SJSA1 (cell line): ENCODE measurements at places on chromosomes 3 and 15. TPM values are rescaled to one million over a fixed set of nuclear protein-coding genes. Genes with fewer than 3 reads are reported as not detected.

COL8A1 gene
- total RNA-seq, result 42.2 and 54.8 TPM in 2 replicates

DNA sequence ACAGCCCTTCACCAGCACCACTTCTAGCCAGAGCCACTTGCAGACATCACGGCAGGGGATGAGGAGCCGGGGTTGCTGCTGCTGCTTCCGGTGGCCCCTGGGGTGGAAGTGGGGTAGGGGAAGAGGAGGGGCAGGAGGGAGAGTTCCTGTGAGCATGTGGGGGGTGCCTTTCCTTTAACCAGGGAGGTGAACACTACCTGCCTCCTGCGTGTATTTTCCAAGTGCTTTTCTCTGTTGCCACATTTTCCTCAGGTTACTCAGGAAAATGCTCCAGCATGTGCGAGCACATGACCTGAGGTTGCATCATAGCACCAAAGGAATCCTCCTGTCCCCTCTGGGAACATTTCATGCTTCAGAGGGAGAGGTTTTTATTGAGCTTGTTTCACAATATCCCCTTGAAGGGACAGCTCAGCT, 12.2 kb upstream of the SACM1L start:
- DNase-seq, result no peak

DNA sequence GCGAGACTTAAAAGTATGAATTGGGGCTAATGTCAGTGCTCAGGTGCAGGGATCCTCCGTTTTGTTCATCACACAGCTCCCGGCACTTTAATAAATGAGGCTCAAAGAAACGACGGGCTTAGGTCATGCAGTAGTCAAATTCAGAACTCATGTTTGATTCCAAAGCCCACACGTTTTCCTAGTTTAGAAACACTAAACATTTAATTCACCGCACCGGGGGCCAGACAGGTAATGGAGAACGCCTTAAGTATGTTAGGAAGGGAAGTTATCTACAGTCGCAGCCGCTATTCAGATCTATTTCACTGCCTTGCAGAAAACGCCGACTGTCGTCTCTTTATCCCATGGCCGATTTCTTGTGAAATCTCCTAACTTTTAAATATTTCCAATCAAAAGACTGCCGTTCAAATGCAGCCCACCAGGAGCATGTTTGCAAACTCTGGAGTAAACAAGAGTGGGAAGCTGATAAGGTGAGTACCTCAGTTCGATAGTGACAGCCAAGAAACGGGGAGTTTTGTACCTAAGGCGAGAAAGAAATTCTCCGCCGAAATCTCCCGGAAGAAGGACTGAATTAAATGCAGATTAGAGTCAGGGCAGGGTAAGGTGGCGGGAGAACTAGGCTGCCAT, 569 bp downstream of the HIGD2B start:
- no peak for DNase-seq

GRCh38 chr15:26864664-26865191, 2.1 kb upstream of the GABRA5 start:
- no peak for DNase-seq

GRCh38 chr3:58036293-58037032, 28.2 kb downstream of the FLNB start:
- no peak for DNase-seq

TTC23 gene
- total RNA-seq, result 11.9 and 31.9 TPM in 2 replicates

LRRC31 gene
- not detected in 2 replicates for total RNA-seq

CLDN11 gene
- 0.66 and 1.7 TPM in 2 replicates for total RNA-seq

SLC9C1 gene
- not detected in 2 replicates for total RNA-seq

- no peak for DNase-seq
Observed at GRCh38 chr3:134860141-134860540, 65.1 kb downstream of the EPHB1 start.

GRCh38 chr3:58867621-58868020, 182.2 kb downstream of the CFAP20DC start:
- DNase-seq, result no peak

FBXO40 gene
- not detected in 2 replicates for total RNA-seq

- no peak for DNase-seq
Observed at GRCh38 chr3:13536432-13536831, 12.5 kb upstream of the FBLN2 start.

DNA sequence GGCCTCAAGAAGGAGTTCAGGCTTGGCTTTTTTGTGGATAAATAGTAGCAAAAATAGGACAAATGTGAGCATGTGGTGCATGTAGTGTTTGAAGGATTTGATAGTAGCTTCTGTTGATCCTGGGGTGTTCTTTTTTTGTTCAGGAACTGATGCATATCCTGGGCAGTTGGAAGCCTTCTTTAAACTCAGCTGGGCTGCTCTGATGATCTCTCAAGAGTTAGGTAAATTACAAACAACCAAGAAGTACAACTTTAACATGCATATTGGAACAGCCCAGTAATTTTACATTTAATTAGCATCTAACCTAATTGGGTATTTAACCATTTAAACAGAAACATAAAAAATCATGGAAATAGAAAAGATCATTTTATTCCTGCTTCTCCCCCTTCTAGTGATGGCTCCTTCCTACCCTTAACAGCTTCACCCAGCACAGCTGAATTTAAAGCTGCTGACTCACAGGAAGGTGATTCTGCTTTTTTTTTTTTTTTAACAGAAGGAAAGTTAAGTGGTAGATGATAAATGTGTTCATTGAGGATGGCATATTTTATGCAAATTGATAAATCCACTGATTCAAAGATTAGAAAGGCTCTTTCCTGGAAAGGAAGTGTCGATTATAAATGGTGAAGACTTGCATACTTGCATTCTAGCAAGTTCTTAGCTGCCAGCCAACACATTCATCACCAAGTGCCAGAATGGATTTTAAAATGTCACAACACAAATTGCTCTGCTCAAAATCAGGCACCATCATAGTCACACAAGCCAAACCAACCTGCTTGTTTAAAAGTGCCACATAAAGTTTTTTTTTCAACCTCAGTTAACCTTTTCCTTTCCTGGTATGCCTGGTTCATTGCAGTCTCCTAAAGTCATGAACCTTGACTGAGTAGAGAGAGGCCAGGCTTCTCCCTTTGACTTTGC, 20.0 kb downstream of the SLC35G2 start:
- no peak for DNase-seq

DNA sequence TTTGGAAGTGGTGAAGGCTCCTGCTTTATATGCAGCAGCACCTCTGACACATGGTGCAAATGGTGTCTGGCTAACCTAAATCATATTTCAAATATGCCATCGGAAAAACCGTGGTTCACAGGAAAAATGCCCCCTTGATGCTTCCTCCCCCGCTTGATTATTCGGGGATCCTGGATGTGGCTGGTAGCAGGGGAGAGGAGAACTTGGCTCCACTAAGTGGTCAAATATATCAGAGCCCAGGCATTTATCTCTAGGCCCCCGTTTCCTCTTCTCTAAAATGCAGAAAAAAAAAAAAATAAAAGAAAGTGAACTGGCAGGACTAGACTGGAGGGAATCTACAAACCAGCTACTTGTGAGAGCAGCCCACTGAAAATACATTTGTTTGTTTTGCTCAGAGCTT, 18.2 kb upstream of the ATP2B2 start:
- no peak for DNase-seq

DNA sequence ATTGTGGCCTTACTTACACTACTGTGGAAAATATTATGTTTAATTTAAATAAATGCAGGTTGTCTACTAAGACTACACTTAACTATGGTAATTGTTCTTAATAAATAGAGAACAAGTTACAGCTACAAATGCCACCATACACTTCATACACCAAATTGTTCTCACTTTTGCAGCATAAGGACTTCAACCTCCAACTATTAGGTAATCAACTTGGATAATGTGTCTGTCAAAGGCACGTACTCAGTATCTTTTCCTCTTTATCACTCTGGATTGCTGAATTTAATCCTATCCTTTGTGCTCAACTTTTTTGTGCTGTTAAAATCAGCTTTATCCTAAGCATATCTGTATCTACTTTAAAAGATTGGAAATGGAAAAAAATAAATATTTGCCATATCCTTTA, 41.6 kb upstream of the TMEM87A start:
- no peak for DNase-seq

DNA sequence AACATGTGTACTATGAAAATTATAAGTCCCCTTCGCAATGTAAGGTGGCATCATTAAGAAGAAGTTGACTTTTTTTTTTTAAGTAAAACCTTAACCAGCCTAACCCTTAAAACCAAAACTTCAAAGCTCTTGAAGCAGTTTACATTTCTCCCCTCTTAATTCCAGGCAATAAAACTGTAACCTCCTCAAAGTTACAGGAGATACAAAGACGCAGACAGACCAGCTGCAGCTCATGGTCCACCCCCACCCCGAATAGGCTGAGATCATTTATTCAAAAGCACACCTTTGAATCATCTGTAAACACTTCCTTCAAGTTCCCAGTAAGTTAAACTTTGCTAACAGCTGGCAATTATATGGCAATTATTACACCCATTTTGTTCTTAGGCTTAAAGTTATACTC, 414.5 kb downstream of the ERC2 start:
- no peak for DNase-seq

DNA sequence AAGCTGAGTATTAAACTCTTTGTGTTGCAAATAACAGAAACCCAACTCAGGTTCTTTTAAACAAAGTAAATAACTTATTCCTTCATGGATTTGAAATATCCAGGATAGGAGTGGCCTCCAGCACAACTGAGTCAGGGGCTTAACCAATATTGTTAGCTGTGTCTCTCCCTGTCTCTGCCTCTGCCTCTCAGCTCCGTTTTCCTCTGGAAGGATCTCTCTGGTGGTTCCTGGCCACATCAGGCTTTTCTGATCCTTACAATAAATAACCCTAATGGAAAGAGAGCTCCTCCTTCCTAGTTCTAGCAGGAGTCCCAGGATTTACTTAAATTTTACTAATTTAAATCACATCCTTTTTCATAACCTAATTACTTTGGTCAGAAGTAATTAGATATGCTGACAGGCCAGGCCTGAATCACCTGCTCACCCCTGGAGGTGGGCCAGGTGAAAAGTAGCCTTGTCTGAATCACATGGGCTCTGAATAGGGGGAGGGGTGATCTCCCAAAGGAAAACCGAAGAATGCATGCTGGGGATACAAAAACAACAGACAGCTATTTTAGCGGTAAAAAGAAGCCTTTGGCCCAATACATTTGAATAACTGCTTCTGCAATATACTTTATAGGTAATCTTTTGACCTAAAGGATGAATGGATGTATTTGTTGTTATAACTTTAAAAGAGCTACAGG, 75.4 kb downstream of the REC114 start:
- no peak for DNase-seq

VGLL3 gene
- total RNA-seq, result 11.3 and 17.1 TPM in 2 replicates

DNA sequence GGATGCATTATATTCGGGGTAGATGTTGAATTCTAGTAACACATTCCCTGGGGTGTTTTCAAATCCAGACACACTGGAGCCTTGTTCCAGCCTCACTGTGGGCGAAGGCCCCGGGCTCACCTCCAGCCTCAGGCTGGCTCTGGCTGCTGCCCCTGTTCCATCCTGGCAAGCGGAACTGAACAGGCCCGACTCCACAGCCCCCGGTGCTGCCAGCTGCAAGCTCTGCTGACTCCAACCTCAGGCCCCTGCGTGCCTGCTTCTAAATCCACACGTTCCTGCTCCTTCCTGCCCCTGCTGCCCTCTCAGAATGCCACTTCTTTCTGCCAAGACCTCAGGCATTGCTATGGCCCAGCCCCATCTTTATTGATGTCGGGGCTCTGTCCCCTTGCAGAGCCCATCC, 90.6 kb downstream of the LIPC start:
- DNase-seq, result no peak

- DNase-seq, result no peak
Observed at GRCh38 chr3:102269406-102269805, 165.4 kb upstream of the ZPLD1 start.

PLA2G4D gene
- total RNA-seq, result not detected in 2 replicates

ZNF445 gene
- 3.7 and 5.8 TPM in 2 replicates for total RNA-seq

CD96 gene
- 0.13 and 0.38 TPM in 2 replicates for total RNA-seq

BOC gene
- total RNA-seq, result 0.26 and 2.8 TPM in 2 replicates

EPHA3 gene
- 0.03 TPM in 1 of 2 replicates, not detected in the other for total RNA-seq
